Activated T-cell treated with anti-CD3 and anti-CD28 coated beads for 4 hours (primary cell): ENCODE measurements at places on chromosomes 16 and 17.
A peak's percentile ranks its signal among the peaks of the same experiment; 100 is the strongest.

DNA sequence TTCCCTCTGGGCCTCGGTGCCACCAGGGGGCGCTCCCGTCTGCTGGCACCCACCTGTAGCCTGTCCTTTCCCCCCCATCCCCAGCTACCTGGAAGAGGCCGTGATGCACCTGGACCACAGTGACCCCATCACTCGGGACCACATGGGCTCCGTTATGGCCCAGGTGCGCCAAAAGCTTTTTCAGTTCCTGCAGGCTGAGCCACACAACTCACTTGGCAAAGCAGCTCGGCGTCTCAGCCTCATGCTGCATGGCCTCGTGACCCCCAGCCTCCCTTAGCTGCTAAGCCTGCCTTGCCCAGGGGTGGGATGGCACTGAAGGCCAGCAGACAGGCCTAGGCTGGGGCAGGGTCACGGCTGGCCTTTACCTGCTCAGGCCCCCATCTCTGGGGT, 818 bp upstream of the NRN1L start:
- DNase-seq = peak; percentile 63

- DNase-seq = no peak
Measured at GRCh38 chr17:6393351-6393952, 41.5 kb downstream of the AIPL1 start.

DNA sequence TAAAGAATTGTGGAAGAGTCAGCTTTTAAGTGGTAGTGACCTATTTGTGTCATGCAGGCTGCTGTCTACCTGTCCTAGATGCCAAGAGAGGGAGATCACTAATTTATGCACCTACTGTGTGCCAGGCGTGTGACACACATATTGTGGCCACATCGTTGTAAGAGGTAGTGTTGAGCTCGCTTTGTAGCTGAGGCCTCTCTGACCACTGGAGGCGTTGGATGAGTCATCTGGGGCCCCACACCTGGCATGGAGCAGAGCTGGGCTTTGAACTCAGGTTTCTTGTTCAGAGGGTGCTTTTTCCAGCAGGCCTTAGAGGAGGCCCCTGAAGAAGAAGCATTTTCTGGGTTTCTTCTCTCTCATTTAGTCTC, 52.3 kb upstream of the LGALS9 start:
- DNase-seq = no peak

DNA sequence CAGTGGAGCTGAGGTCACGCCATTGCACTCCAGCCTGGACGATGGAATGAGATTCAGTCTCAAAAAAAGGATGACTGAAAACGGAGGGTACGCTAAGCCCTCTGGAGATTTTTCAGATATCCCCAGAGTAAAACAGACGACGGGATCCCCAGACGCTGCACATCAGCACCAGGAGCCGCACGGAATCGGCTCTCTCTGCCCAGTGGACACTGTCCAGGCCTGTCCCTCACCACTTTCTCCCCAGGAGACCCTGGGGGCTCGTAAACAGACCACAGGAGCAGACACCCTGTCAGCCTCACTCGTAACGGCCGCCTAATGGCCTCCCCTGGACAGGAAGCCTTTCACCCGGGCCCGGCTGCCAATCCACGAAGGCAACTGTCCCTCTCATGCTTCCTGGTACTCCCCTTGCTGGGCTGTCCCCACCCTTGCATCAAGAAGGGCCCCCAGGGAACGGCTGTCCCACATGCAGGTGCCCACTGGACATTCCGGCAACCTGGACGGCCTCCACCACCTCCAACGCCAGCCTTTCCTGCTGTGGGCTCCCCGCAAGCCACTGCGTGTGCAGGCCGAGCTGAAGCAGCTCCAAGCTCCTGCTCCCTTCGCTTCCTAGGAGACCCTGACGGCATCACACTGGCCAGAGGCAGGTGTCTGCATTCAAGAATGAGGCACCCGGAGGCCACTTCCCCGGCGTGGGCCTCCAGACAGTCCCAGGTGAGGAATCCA, 74.3 kb downstream of the TIMM22 start:
- no peak for DNase-seq

GRCh38 chr17:53996131-53996530, 173.4 kb downstream of the KIF2B start:
- DNase-seq = no peak

DNA sequence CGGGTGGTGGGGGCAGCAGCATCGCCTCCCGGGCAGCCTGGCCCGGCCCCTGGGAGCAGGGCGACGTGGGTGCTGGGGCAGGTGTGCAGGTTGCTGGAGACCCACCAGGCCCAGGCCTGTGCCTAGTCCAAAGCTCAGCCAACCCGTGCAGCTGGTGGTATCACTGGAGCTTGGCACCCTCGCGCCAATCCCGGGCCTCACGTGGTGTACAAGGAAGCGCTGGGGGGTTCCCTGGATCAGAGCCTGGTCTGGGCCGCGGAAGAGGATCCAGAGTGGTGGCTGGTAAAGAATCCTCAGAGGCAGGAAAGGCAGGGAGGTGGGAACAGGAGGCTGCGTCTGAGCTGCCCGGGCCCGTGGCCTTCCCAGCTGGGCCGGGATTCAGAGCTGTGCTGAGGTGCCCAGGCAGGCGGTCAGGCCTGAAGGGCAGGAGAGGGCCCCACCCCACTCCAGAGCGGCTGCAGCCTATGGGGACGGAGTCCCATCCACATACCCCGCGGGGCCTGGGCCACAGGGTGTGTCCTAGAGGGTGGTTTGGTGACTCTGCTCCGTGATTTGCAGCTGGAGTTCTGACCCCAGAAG, 36.2 kb downstream of the ZFPM1 start:
- no peak for DNase-seq

DNA sequence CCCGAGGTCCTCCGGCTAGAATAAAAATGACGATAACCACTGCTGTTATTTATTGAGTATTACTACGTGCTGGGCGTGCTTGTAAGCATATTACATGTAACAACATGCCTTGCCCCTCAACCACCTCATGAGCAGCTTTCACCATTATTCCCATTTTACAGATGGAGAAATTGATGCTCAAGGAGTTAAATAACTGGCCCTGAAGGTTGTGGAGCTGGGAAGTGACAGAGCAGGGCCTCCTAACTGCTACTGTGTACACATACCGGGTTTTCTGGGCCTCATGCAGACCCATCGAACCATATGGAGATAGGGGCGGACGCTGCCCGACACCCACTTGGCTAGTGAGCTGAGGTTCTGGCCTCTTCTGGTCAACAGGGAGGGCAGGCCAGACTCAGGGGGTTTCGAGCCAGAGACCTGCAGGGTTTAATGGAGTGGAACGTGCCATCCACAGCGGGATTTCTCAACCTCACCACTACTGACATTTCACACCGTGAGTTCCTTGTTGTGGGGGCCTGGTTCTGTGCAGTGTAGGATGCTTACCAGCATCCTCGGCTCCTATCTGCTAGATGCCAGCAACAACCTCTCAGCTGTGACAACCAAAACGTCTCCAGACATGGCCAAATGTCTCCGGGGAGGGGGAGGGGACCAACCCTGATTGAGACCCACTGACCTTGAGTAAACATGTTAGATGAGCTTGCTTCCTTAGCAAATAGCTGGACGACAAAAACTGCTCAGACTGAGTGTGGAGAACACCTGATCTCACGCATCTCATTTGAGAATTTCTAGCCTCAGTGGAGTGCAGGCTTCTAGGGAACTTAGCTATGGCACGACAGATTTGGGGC, 432.0 kb downstream of the SLC39A11 start:
- no peak for DNase-seq

- no peak for DNase-seq
Measured at GRCh38 chr16:89118361-89119165, 24.9 kb downstream of the ACSF3 start.

- no peak for DNase-seq
Measured at GRCh38 chr16:17470182-17470907, 415 bp downstream of the XYLT1 start.

DNA sequence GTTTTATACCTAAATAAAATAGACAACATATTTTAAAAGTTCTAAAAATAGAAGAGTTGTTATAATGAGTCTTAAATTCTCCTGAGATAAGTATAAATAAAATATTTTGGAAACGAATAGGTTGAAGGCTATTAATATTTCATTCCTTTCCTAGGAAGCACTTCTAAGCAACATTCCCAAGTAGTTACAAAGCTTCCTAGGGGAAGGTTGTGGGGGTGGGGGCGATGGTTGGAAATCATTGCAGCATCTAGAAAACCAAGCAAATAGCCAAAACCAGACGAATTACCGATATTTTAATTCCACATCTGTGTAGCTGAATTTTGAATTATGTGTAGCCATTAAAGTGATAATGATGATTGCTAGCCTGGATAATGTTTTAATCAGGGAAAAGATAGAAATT, 26.9 kb downstream of the PTRH2 start:
- no peak for DNase-seq

DNA sequence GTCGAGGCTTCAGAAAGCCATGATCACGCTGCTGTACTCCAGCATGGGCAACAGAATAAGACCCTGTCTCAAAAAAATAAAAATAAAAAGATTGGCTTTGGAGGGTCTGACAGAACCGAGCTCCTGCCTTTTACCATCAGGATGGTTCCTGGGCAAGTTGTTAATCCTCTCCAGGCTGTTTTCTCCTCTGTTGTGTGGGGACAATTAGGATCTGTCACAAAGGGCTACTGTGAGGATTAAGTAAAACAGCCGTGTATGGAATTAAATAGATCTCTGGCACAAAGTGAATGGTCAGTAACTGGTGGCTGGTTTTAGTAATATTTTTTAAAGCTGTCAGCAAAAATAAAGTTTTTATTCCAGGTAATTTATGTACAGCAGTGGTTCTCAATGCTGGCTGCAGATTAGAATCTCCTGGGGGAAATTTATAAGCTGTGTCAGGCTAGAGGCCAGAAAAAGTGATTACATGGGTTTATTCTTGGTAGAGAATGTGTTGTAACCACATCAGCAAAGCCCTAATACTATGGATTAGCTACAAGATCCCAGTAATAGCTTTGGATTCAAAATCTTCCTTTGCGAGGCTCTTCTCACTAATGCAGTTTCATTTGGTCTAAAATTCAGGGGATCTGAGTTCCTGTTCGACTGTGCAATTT, 47.2 kb downstream of the GPRC5B start:
- no peak for DNase-seq

- no peak for DNase-seq
Measured at GRCh38 chr17:35117984-35118383, 1.7 kb downstream of the RAD51D start.

- DNase-seq = no peak
Measured at GRCh38 chr16:81595629-81596292, 151.2 kb downstream of the CMIP start.

DNA sequence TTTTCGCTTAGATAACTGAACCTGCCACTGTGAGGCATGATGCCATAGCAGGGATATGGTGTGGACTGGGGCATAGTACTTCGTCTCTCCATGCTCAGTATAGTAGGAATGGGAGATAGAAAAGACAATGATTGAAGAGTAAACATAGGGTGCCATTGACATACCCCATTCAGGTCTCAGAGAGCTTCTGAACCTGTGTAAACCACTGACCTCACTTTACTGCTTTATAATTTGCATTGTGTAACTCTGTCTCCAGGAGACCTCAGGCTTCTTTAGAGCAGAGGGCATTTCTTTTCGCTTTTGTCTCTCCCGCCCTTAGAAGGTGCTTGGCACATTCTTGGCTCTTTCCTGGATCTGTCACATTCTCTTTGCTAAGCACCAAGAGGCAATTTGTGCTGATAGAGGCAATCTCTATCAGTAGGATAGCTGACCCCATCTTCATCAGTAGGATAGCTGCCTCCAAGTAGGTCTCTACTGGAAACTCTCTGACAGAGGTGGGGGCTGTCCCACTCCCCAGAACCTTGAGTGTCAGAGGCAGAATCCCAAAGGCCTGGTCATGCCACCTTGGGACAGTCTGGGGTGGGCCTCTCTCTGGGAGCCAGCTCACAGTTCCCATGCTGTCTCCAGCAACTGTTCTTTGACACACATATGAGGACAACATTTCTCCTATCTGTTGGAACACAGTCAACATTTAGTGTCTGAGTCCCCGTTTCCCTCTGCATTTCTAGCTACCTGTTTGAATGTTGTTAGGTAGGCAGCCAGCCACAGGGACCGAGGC, 181.9 kb downstream of the UTP18 start:
- DNase-seq = no peak

GRCh38 chr16:9384141-9384540, 292.7 kb downstream of the HAPSTR1 start:
- no peak for DNase-seq

DNA sequence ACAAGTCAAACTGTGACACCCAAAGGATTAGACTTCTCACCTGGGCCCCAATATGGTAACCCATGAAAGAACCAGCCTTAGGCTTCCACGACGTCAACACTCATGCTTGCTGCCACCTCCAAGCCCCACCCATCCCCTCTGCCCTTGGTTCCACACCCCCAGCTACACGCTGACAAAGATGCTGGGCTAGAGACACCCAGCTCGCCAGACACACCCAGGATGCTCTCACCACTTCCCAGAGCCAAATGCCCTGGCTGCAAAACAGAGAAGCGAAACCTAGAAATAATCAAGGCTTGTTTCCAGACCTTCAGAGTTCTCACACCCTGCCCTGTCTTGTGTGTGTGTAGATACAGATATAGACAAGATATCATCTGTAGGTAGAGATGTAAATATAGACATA, 26.0 kb upstream of the ADCY9 start:
- peak; percentile 5 for DNase-seq

DNA sequence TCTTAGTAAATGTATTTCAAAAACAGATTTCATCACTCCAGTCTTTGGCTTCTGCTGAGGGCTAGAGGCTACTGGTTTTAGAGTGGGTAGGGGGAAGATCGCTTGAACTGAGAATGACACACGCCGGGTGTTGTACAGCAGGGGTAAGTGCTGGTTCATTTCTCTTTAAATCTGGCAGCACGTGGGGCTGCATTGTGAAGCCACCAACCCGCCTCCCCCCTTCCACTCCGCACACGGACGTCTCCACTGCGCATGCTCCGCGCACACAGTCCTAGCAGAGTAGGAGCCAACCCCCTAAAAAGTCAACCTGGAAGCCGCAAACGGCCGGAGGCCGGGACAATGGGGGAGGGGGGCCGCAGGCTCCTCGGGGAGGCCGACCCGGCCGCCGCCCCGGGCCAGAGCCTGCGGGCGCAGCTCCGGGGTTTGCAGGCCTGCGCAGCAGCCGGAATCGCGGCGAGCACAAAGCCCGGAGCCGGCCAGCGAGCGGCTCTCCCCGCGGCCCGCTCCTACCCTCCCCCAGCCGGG, 1.3 kb downstream of the UBE2G1 start:
- peak; percentile 82 for DNase-seq

DNA sequence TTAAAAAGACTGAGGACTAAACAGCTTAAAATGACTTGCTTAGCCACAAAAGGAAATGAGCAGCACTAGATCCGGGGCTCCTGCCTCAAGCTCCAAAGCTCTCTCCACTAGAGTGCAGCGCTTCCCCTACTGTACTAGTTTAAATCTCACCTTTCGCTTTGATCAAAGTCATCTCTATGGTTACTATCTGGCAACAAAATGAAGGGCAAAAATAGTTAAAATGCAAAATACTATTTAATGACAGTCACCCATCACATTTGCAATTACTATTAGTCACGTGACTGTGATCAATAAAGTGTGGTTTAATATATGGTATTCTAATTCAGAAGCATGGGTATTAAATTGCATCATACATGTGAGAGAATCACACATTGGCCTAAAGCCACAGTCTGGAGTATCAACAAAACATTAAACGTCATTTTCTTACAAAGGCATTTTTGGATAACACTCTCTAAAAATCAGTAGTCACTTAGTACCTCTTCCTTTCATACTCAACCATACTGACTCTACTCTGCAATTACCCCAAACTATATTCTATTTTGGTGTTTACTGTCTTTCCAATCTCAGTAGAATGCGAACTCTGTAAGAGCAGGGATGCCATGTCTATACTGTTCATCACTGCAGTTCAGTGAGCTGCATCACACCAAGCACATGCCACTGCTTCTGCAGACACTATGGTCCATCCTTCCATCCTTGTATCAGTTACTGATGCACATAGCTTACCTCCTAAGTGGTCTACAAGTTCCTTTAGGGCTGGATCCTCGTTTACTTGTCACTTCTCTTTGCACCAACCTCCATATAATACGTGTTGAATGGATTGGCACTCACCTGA, 6.2 kb downstream of the PSMD12 start:
- DNase-seq = no peak
